ENCODE measurements at places on chromosomes 1 and 21.

- DNase-seq: no peak
Measured at GRCh38 chr1:201049248-201049831, 25.8 kb upstream of the KIF21B start.

DNA sequence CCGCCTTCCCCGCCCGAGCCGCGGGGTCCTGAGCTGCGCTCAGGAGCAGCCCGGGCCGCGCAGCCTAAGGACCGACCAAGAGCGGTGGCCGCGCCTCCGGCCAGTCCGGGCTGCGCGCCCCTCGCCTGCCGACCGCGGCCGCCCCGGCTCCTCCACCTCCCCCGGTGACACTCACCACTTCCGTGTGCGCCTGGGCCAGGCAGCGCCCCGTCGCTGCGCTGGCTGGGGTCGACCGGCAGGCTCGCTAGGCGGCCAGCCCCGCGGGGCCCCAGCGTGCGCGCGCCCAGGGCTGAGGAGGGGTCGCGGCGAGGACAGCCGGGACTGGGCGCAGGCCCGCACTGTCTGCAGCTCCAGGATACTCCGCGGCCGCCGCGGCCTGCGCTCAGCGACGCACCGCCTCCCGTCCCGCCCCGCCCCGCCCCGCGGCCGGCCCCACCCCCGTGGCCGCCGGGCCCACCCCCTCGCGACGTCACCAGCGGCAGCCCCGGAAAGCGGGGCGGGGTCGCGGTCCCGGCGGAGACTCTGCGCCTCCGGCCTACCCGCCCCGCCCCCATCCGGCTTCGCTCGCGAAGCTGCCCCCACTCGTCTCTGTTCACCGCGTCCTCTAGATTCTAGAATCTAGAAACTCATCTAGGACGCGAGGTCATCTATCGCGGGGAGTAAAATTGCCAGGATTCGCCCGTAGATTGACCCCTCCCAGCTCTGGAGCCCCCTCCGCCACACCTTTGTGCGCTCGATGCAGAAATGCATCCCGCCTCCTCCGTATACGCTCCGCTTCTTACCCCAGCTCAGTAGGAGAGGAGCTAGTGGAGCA is at the start of gene JAK1:
TSS of gene JAK1 (minus strand) at position 392 of the 814 bp plus-strand sequence. CDS start 80,285 bp downstream, outside the sequence.
- DNase-seq: peak; percentile 38

DNA sequence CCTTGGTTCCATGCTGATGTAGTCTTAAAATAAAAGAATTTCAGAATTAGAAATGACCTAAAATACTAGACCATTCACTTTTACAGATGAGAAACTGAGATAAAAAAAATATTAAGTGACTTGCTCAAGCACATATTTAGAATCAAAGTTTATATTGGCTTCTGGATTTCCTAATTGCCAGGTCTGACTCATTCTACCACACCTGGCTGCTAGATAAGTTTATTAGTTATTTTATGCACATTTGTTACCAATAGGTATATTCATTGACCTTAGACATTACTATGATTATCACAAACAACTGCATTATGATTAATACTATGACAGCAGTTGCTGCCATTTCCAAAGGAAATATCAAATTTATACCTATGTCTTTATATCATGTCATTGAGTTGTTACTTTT is 497.5 kb downstream of the RWDD3 start:
- no peak for DNase-seq

DNA sequence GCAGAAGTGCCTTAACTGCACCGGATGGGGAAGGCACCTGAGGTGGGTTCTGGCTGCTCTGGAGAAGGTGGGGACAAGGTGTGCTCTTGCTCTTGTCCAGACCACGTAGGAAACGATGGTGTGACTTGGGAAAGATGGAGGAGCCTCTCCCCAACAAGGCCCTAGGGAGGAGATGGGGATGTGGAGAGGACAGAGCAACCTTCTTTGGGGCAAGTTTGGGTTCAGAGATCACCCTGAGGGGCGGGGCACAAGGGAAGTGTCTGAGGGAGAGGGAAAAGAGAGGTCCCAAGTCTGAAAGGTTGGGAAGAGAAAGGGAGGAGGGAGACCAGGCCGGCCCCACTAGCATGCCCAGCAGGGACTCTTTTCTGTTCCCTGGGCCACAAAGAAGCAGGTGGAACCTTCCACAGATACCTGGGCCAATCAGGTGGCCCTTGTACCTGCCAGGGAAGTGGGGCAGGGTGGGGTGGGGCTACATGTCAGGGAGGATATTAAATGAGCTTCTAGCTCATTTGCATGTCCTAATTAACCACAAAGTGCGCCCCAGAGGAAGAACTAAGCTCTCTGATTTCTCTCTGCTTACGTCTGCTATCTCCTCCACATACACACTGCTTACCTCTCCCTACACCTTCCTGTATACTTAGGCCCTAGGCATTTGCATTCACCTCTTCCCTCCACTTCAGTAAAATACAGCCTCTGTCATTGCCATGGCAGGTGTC is 15.9 kb downstream of the INKA2 start:
- no peak for DNase-seq

GRCh38 chr1:94109478-94109877 is 11.5 kb downstream of the ABCA4 start:
- DNase-seq: no peak

- DNase-seq: no peak
Measured at GRCh38 chr1:91697416-91697815, 188.5 kb downstream of the TGFBR3 start.

DNA sequence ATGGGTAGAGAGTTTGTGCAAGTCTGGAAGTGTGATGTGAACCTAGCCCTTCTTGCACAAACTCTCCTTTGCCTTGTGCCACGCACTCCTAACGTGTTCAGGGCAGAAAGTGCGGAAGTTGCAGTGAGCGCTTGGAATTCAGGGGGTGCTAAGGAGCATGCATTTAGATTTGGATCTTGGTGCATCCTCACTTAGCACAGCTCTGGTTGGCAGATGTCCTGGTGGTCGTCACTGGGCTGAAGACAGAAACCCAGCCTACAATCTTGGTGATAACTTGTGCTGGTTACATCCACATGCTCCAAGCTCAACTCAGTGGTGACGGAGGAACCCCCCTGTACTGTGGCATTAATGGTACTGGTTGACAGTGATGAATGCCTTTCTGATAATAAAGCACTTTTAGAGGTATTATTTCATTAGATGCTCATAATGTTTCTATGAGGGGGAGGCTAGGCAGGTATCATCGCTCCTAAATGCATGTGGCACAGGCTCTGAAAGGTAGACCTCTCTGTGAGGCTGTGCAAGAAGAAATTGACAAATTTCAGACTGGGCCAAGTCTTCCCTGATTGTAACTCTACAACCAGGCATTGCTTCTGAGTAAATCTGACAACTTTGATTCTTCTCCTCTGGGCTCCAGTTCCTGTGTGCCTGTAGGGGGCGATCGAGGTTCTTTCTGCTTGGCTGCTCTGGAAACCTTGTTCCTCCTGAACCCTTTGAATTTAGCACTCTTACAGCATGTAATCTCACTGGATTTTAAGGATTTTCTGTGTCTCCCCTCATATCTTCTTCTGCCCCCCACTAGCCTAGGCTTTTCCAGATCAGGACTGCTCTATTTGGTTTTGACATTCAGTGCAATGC is 40.6 kb downstream of the MAPKAPK2 start:
- DNase-seq: no peak

GRCh38 chr1:56562891-56563452 is 16.4 kb downstream of the PLPP3 start:
- DNase-seq: no peak

- DNase-seq: no peak
Measured at GRCh38 chr1:169266133-169266532, 101.5 kb downstream of the NME7 start.

GRCh38 chr1:202237052-202237451 is 43.5 kb downstream of the LGR6 start:
- no peak for DNase-seq

DNA sequence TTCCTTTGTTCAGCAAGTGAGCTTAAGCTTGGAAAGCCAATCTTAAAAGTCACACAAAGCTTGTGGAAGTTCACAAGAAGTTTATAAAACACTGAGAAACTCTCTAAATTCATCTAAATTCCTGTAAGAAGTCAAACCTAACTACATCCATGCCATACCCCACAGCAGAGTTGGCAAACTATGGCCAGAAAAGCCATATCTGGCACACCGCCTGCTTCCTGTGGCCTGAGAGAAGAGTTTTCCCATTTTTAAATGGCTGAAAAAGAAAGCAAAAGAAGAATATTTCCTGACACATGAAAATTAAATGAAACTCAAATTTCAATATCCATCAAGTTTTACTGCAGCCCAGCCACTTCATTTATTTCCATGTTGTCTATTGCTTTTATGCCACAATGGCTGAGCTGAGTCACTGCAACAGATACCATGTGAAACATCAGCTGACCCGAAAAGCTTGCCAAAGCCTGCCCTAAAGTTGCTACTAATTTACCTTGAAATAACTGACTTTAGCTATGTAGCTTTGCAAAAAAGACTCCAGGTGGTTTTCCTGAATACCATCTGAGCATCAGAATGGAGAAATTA is 237.1 kb downstream of the SLC45A1 start:
- DNase-seq: no peak

GRCh38 chr1:32334864-32335534 is 1.0 kb downstream of the MARCKSL1 start:
- DNase-seq: no peak

- DNase-seq: no peak
Measured at GRCh38 chr21:16537501-16537900, 807.7 kb downstream of the USP25 start.

DNA sequence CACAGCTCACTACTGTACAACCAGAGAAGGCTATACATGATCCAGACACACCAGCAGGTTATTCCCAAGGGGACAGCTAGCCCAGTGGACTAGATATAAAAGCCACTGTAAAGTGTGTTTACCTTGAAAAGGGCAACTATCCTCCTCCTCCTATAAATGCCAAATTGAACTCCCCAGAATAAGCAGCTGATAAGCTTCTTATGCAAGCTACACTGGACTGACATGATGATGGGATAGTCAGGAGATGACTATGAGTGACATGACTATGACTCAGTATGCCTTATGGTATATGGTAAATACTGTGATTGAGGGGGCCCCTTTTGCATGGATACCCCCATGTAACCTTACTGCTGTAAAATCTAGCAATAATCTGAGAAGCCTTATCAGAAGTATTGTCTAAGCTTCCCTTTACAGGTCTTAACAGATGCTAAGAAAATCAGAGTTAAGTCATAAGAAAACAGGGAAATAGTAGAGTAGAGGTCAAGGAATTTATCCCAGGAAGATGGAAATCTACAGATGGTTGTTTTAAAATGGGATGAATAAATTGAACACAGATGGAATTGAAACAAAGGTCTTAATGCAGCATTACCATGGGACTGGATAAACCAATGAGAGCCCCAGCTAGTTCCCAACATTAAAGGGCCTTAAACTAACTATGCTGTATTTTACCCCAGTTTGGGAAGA is 55.8 kb downstream of the TRIM33 start:
- DNase-seq: no peak

DNA sequence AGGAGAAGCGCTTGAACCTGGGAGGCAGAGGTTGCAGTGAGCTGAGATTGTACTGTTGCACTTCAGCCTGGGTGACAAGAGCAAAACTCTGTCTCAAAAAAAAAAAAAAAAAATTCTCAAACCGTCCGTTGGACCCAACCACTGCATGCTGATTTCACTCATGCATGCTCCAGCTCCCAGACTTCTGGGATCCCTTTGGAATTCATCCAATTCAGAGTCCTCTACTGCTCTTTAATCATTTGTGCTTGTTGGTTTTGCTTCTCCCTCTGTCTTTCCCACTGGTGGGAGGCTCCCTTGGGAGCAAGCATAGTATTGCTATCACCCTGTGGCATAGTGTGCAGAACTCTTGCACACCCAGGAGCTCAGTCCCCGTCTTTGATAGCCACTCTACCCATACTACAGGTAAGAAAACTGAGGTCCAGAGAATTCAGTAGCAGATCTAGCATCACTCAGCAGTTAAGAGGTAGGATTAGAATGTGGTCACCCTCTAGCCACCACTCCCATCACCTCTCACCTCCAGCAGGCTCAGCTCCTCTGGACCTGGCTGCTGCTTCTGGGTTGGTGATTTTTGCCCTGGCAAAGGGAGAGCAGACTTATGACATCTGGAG is 3.1 kb upstream of the LMNA start:
- DNase-seq: no peak

DNA sequence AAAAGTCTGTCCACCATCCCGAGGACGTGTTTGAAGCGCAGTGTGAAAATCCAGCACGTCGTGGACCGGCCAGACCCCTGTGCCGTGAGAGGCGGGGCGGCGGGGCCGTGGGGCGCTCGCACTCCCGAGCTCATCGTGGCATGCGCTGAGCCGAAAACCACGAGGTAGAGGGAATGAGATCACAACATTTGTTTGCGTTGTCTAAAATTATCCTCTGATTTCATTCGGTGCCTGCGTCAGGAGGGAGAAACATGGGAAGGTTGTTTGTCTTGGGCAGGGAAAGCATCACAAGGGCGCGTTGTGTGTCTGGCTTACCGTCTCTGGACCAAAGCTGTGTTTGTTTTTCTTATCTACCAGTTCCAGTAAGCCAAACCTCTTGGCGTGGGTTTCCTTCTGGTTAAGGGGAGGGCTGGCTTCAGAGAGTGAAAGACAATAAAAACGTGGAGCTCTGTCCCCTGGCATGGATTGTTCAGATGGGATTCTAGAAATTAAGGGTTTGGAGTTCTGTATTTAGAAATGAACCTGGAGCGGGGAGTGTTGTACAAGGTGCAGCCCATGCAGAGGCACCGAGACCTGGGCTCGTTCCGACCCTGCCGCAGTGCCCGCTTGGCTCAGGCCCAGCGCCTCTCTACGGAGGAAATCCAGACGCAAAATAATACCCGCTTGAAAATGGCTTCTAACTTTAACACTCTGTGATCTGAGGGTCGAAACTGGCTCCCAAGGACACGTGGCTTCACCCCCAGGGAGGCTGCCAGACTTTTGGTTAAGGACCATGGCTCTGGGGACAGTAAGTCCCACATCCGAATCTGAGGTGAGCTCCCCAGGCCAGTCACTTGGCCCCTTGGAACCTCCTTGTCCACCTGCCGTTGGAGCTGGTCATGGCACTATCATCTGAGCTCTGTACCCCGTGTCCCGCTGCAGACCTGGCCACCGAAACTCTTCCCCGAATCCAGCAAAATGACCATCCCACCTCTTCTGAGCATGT is 68.7 kb upstream of the FAM3B start:
- DNase-seq: no peak

DNA sequence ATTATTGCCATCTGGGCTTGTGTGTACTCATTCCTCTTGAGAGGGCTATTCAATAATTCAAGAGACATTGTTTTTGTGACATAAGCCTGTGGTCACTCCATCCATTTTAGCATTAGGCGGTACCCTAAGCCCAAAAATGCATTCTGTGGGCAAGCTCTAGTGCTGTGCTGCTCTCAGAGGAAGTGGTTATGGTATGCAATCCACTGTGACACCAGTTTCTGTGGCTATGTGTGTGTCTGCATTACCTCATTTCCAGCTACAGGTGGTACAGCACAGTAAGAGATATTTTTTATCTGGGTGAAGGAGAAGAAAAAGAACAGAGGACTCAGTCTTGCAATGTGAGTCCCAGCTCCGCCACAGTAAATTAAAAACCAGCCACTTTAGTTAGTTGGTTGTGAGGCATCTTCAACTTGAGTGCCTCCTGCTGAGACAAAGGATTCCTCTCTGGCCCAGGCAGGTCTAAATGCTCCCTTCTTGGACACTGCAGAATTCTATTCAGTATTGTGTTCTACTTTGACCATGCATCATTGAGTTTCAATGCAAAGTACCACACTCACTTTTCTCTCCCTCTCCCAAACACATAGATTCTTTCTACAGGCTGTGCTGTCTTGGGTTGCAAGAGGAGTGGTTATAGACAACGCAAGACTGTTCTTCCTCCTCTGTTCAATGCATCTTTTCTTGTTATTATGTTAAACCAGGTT is 777.8 kb upstream of the BRINP3 start:
- no peak for DNase-seq

GRCh38 chr1:29934255-29934772 is 698.0 kb downstream of the PTPRU start:
- no peak for DNase-seq

Data from skeletal muscle cell (primary cell).